Stimulated activated CD4-positive, alpha-beta T cell treated with anti-CD3 and anti-CD28 coated beads, Interleukin-2, amount 100 ng/mL, for 24 hours (primary cell): ENCODE measurements at places on chromosomes 6 and 20.
A peak's percentile ranks its signal among the peaks of the same experiment; 100 is the strongest.

GRCh38 chr20:43022081-43022480 is 167.6 kb downstream of the PTPRT start:
- no peak for DNase-seq

- DNase-seq, result no peak
Measured at GRCh38 chr20:61806995-61807394, 258.7 kb downstream of the TAF4 start.

DNA sequence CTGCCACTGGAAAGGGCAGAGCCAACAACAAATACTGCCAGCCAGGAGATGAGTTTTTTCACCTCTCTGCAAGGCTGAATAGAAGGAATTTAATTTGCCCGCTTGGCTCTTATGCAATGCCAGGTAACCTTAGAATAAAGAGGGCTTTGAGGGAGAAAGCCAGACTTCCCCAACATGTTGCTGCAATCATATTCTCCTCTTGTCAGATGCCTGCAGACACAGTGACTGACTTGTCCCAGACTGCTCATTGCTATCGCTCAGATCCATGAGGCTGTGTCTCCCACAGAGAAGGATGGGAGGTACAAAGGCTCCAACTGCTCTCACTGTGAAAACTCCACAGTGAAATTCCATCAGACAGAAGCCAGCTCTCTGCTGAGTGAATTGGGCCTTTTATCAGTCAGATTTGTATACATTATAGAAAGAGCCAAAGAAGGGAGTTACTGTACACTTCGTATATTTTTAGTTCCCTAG is 517.0 kb upstream of the ID4 start:
- no peak for DNase-seq

DNA sequence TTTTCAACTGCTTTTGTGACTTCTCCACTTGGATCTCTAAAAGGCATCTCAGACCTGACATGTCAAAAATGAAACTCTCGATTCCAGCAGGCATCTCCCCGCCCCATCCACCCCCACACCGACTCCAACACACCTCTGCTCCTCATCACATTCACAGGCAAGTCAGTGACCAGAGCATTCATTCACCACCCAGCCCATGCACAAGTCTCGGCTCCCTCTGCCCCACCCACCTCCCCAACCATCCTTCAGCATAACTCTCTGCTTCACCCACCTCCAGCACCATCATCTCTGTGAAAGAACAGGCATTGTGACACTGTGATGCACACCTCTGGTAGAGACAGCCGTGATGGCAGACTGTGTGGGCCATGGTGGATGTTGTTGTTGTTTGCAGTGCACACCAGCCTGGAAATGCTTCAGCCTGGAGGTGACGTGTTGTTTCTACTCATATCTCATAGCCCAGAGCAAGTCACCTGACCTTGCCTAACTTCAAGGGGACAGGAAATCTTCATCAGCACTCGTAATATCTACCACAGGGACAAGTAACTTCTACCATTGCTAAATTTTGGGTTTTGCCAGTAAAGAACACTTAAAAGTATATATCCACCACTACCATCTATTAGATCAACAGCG is 56.5 kb downstream of the ANKRD60 start:
- no peak for DNase-seq

GRCh38 chr6:11929241-11929835 is 82.8 kb upstream of the HIVEP1 start:
- DNase-seq, result no peak

GRCh38 chr20:41082306-41082705 is 53.7 kb downstream of the TOP1 start:
- DNase-seq, result no peak

DNA sequence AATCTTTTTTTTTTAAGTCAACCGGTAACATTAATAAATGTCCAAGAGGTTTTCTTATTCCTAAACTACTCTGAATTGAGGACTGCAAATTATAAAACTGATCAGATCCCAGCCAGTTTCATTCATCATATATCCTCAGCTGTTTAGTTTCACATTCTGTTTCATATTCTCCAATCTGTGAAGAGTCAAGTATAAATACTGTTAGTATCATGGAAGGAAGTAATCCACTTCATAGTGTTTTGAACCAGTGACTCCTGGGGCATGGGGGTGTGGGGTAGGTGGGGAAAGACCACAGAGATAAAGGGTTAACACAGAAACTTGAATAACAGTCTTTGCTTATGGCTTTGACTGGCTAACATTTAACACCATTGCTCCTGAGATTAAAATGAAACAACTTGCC is 69.9 kb downstream of the FYN start:
- peak; percentile 60 for DNase-seq

GRCh38 chr6:155411154-155412052 is 44.2 kb downstream of the NOX3 start:
- no peak for DNase-seq

DNA sequence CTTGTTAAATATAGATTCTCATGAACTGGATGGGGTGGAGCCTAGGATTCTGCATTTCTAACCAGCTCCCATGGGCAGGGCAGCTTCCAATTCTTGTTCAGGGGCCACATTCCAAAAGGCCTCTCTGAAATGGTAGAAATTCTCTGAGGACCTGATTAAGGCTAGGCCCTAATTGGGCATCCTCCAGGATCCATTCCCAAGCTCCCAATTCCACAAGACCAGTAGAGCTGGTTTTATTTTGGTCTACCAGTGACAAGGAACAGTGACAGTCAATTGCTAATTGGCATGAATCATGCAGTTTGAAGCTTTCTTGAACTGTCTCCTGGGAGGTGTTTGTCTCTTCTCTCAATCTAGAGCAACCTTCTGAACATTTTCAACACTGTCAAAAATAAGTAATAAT is 3.0 kb downstream of the THBD start:
- DNase-seq, result no peak

DNA sequence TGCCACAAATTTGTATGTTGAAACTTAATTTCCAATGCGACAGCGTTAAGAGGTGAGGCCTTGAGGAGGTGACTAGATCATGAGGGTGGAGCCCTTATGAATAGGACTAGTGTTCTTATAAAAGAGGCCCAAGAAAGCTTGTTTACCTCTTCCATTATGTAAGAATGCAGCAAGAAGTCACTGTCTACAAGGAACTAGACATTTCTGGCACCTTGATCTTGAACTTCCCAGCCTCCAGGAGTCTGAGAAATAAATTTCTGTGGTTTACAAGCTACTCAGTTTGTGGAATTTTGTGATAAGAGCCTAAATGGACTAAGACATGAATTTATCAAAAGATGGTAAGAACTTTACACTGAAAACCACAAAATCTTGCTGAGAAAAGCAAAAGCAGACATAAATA is 173.6 kb upstream of the SGK1 start:
- no peak for DNase-seq
